ENCODE measurements at places on chromosomes 7 and 10.

GRCh38 chr10:59252491-59252890, 76.0 kb downstream of the PHYHIPL start:
- DNase-seq, result no peak

- DNase-seq, result no peak
Observed at GRCh38 chr7:90910136-90910535, 314.0 kb downstream of the CDK14 start.

DNA sequence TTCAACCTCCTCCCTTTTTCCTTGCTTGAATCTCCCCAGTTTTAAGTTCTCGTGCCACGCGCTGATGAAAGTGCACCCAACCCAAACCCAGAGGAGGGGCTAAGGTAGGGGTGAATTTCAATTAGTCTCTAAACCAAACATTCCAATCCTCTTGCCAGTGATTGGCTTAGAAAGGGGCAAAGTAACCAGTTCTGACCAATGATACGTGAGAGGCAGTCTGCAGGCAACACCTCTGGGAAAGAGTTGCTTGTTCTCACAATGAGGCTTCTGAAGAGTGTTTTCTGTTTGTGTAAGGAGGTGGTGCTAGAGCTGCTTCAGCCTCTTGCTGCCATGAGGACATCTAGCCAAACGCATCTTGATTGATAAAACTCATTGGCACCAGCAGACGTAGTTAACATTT, 21.8 kb downstream of the SLC35G1 start:
- peak; percentile 76 for DNase-seq

GRCh38 chr10:101030496-101031127, 317 bp downstream of the PDZD7 start:
- no peak for DNase-seq

GRCh38 chr7:27192546-27193334, 7.2 kb downstream of the HOXA13 start:
- no peak for DNase-seq

GRCh38 chr7:95531605-95532219, 46.0 kb downstream of the ASB4 start:
- DNase-seq, result no peak

GRCh38 chr7:37440738-37441385, 7.8 kb downstream of the ELMO1 start:
- no peak for DNase-seq

- DNase-seq, result no peak
Observed at GRCh38 chr7:25583621-25584020, 355.3 kb upstream of the NPVF start.

DNA sequence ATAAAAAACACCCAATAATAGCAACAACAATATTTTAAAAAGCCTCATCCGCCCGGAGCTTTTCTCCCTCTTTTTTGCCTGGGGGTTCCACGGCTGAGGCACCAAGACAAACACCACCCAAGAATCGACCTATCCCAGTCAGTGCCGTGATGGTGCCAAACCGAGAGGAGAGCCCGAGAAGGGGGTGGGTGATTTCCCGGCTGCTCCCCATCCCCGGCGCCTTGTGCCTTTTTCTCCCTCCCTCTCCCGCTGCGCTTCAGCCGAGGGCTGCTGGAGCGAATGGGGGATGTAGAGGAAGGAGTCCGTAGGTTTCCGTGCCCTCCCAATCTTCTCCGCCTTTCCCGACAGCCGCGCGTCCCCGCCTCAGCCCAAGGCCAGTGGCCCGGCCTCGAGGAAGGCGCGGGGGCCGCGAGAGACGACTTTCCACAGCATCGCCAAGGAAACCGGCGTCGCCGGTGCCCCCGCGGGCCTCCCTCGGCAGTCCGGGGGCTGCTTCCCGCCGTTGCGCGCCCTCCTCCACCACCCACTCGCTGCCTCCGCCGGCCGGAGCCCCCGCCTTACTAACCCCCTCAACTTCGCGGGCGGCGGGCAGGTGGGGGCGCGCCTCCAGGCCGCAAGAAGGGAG, 1.3 kb downstream of the EGR2 start:
- DNase-seq, result no peak

GRCh38 chr7:24702755-24703154, 54.5 kb downstream of the GSDME start:
- no peak for DNase-seq

DNA sequence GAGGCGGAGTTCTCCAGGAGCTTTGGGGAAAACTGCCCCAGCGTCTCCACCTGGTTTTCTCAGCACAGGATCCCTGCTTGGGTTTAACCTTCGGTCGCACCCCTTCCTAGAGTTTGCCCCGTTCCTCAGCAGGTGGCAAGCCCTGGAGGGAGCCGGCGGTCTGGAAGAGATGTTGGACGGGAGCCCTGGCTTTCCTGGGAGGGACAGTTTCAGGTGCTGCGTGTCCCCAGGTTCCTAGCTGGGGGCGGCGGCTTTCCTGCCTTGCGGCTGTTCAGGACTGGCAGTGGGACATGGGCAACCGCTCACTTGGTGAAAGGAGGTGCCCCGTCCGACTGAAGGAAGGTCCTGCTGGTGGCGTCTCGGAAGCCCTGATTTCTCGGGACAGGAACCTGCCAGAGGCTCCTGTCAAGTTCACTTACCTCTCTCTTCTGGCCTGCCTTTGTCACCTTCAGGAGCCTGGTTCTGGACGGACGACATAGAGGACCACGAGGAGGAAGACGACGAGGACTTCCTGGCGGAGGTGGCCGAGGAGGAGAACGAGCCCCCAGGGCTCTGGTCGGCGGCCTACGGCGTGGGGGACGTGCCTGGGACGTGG, 14.8 kb downstream of the ZNF316 start:
- DNase-seq, result no peak

DNA sequence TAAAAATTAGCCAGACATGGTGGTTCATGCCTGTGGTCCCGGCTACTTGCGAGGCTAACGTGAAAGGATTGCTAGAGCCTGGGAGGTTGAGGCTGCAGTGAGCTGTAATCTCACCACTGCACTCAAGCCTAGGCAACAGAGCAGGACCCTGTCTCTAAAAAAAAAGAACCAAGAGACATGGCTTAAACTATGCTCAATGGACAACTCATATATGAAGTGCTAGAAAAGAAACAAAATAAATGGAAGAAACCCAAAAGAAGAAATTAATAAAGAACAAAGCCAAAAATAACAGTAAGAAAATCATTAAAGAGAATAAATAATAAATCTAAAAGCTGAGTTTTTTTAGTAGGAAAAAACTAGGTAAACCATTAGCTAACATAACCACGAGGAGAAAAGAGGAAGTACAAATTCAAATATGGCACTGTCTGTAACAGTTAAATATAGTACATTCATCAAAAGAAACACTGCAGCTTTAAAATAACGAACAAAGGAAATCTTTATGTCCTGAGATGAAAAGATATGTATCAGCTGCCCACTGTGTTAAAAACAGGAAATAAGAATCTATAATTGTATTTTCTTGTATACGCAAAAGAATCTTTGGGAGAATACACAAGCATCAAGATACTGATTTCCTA, 48.7 kb downstream of the UPF2 start:
- DNase-seq, result no peak

DNA sequence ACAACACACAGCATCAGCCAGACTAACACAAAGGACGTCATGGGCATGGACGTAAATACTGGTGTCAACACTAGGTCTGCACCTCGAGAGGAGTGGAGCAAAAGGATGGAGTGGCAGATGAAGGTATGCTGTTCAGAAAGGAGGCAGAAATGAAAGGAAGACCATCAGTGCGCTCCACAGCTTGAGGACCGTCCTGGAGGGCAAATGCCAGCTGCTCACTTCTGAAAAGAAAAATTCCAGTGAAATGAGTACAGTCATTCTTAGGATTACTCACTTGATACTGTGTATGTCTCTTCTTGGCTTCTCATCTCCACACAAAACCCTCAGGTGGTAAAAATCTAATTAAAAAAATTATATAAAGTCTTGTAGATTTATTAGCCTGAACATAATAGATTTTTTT, 44.8 kb downstream of the EGFR start:
- no peak for DNase-seq

- DNase-seq, result peak; percentile 74
Observed at GRCh38 chr10:119542988-119543813, 682 bp upstream of the RGS10 start.

- no peak for DNase-seq
Observed at GRCh38 chr7:158458716-158459282, 128.8 kb downstream of the PTPRN2 start.

DNA sequence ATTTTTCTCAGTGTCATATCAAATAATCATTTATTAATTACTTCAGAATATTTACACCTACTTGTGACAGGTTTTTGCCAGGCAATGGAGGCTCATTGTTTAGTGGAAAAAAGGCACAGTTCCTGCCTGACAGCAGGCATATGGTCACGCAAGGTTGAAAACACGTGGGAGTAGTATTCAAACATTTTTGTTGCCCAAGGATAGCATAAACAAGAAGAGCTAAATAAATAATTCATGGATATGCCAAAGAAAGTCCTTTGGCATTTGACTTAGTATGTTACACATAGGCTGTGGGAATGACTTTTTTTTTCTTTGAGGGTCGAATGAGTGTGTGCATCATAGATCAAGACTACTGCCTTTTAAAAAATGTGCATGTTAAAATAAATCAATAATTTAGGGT, 120.5 kb upstream of the SEMA3E start:
- no peak for DNase-seq

GRCh38 chr7:74379938-74380337, 73.8 kb upstream of the GTF2IRD1 start:
- DNase-seq, result no peak

GRCh38 chr10:100037758-100038315, 28.1 kb upstream of the DNMBP start:
- no peak for DNase-seq

DNA sequence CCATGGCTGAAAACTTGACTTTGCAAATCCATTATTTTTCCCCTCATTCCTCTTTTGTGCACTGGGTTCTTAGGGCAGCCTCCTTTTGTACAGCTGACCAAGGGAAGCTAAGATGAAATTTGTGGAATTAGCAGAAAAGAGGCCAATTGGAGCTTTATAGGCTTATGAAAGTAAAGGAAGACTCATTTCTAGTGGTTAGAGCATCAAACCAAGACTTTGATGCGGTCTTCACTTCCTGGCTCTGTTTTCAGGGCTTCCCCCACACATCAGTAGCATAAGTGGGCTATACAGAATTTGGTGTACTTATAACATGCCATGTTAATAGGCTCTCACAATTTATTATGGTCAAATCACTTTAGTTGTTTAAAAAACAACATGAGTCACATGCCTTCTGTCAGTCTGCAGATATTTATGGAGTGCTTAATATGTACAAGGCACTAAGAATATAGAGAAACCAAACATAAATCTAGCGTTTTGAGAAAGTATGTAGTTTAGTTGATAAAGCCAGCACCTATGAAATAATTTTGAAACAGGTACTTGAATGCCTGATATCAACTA, 5.7 kb downstream of the AUTS2 start:
- no peak for DNase-seq

GRCh38 chr7:38630720-38631673, at the start of gene AMPH:
AMPH (minus strand) TSS chr7:38631373; CDS start chr7:38631351, 22 bp downstream.
- DNase-seq, result peak; percentile 34

DNA sequence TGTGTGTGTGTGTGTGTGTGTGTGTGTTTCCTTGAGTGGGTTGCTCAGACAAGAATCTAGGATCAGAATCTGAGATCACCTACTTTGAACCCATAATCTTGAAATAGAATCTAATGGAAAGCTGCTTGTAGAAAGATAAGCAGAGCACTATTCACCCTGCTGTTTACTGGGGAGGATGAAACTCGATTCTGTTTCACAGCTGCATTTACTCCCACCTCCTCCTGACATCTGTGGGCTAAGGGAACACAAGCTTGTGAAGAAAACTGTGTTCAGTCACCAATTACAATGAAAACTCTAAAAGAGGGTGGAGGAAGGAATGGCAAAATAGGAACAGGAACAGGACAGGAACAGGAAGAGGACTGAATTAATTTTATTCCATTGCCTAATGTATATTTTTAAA, 269.5 kb downstream of the TSPAN12 start:
- DNase-seq, result no peak

GRCh38 chr7:77569514-77570232, 32.6 kb downstream of the PTPN12 start:
- DNase-seq, result no peak

- DNase-seq, result no peak
Observed at GRCh38 chr7:95330961-95331337, 6.6 kb upstream of the PON1 start.

GRCh38 chr10:117752103-117752502, 209.6 kb downstream of the EMX2 start:
- DNase-seq, result no peak

DNA sequence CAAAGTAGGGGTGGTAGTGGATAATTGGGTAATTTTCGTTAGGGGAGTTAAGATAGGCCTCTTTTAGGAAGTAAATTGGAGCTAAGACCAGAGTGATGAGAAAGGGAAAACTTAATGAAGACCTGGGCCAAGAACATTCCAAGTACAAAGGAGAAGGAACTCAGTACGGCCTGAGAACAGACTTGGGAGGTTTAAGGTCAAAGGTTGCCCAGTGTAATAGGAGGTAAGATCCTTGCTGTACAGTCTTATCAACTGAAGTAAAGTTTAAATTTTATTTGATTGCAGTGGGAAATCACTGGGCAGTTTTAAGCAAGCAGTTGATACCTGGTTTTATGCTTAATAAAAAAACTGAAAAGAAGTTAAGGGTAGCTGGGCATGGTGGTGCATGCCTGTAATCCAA, 76.4 kb downstream of the MPLKIP start:
- no peak for DNase-seq

GRCh38 chr7:2010551-2011265, 222.0 kb downstream of the MAD1L1 start:
- no peak for DNase-seq

DNA sequence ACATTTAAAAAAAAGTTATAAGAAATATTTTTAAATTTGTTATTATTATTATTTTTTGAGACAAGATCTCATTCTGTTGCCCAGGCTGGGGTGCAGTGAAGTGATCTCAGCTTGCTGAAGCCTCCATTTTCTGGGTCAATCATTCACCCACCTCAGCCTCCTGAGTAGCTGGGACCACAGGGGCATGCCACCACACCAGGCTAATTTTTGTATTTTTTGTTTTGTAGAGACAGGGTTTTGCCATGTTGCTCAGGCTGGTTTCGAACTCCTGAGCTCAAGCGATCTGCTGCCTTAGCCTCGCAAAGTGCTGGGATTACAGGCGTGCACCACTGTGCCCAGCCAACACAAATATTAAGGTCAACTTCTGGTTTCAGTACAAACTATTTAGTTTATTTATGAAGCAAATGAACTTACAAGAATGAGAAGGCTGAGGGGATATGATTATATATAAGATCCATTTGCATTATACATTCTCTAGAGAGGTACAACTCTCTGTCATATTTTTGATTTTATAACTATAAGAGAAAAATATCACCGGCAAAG, 45.9 kb upstream of the FAM133B start:
- DNase-seq, result no peak

GRCh38 chr7:49060743-49061142, 136.4 kb downstream of the CDC14C start:
- no peak for DNase-seq

DNA sequence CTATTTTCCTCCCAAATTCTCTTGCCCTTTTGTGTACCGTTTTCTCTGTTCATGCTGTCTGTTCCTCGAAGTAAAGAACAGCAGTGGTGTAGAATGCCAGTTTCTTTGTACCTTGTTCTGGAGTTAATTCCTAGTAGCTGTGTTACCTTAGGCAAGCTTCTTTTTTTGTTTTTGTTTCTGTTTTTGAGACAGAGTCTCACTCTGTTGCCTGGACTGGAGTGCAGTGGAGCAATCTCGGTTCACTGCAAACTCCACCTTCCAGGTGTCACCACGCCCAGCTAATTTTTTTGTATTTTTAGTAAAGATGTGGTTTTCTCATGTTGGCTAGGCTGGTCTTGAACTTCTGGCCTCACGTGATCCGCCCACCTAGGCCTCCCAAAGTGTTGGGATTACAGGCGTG, 221.2 kb downstream of the BBS9 start:
- no peak for DNase-seq

GRCh38 chr10:60896810-60897209, 47.2 kb downstream of the RHOBTB1 start:
- no peak for DNase-seq

- DNase-seq, result no peak
Observed at GRCh38 chr10:77496941-77497420, 140.6 kb downstream of the KCNMA1 start.

All from Caki2 (cell line).